ENCODE measurements at places on chromosomes 2 and 18.

- DNase-seq = no peak
These were observed 750.6 kb upstream of the SALL3 start for GRCh38 chr18:78228974-78229373.

- peak; percentile 11 for DNase-seq
These were observed 7.5 kb upstream of the CCDC195 start for GRCh38 chr2:224723586-224724217.

DNA sequence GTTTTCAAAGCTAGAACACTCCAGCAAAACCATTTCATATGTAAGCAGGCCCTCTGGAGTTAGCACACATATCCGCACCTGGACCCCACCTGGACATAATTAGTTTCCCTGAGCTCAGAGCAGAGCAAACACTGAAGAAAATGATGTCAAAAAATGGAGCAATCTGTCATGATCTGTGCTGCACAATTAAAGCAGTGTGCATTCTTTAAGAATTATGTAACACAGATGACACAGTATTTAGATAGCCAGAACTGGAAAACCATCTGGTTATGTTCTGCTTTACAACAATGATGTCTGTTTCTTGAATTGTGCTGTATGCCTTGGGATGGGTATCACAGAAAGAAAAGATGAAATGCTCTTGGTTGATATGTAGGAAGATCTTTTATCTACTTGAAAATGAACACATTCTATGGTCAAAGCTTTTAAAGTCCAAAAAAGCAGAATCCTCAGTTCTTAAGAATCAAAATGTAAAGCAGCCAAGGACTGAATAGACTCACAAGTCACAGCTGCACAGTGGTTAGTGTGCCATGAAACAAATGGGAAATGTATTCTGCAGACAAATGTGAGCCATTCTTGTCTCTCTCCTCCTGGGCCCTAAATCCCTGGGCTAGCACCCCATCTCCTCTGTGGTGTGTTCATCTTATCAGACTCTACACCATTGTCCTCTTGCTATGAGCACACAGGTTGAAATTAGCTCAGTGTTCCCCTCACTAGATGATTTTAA lies 36.8 kb downstream of the HRH4 start:
- DNase-seq = peak; percentile 51

GRCh38 chr2:37869771-37870170 lies 55.3 kb upstream of the RMDN2 start:
- no peak for DNase-seq

DNA sequence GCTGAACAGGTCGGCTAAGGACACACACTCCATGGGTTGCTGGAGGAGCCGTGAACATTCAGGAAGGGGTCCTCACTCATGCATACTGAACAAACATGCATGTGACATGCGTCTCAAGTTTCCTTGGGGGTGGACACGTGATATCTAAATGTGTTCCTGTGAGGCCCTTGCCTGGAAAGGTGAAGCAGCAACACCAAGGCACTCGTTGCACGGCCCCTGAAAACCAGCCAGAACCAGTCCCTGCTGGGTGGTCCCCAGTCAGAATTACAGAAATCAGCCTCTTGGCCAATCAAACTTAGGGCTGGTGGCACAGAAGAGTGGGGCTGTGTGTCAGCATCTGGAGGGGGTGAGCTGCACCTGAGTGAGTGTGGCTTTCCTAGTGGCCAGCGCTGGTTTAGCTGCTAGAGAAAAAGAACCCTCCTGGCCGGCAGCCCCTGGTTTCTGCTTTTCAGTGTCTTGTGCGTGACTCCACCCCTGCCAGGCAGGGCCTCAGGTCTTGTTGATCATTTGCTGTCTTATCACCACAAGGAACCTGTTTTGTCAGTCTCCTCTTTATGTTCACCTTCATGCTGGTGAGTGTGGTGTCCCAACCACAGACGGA lies 3.2 kb upstream of the AQP12B start:
- no peak for DNase-seq

DNA sequence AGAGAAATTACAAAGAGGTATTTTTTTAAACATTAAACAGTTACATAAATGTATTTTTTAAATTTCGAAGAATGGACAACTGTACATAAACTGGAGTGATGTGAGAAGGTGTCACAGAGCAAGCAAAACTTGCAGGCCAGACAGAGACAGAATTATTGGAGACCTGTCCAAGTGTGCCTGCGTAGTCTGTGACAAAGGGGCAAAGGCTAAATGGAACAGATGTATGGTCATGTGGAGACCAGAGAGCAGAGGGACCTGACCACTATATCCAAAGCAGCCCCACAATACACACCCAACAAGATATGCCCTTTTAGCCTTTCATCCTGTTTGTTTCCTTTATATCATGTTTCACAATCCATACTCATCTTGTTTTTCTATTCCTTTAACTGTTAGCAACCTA lies 225.3 kb upstream of the VWC2L start:
- no peak for DNase-seq

- DNase-seq = no peak
These were observed 221.5 kb upstream of the NCKAP5 start for GRCh38 chr2:133789743-133790142.

DNA sequence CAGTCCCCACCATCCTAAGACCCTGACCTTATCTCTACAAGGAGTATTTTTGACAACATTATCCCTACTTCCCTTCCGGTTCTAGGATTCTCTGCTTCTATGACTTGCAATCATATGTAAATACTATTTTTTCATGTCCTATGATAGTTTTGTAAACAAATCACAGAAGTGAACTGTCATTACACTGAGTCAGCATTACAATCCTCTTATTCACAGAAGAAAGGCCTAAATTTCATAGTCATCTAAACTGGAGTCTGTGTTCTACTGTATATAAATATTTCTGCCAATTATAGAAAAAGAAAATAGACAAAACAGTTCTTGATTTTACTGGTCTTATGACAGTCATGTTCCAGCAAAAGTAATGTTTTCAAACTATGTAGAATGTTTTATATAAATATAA lies 265.1 kb downstream of the NCKAP5 start:
- DNase-seq = peak; percentile 89

DNA sequence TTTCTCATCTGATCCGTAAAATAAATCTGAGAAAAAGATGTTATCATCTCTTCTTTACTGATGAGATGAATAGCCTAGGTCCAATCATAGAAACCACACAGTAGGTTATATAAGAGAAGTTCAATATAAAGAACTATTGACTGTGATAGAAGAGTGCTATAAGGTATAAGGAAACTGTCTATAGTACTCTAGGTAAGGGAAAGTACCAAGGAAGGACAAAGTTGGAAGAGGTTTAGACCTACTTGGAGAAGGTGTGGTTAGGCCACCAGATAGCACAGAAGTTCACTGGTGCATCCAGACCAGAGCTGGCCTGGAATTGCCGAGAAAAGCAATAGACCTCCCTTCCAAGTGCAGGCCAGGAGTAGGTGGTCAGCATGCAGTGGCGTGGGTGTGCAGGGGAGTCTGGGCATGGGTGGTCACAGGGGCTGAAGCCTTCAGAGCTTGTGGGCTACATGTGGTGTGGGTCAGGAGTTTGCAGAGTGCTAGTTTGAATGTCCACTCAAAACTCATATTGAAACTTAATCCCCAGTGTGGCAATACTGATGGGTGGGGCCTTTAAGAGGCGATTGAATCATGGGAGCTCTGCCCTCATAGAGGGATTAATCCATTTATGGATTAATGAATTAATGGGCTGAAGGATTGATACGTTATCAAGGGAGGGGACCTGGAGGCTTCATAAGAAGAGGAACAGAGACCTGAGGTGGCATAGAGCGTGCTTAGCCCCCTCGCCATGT lies 86.3 kb downstream of the ALPK2 start:
- no peak for DNase-seq

GRCh38 chr18:37476182-37476581 lies 89.4 kb downstream of the CELF4 start:
- DNase-seq = peak; percentile 25

DNA sequence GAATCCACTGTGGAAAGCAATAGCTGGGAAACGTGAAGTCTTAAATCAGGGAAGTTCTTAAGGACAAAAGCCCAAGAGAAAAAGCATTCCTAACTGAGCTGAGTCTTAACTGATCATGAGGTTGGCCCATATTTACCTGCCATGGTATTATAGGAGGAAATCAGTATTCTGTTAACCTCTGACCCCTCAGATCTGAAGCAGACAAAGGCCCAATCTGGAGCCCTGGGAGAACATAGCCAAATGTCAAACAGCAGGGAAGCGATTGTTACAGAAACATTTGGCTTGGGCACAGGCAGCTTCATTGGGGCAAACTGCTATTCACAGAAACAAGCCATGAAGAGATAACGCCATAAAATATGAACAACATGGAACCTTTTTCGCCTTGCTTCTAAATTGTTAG lies 18.8 kb downstream of the EPHA4 start:
- no peak for DNase-seq

All from HCEC 1CT (cell line).